Fibroblast of skin of left quadriceps (primary cell): ENCODE measurements at places on chromosomes 12 and 14.

DNA sequence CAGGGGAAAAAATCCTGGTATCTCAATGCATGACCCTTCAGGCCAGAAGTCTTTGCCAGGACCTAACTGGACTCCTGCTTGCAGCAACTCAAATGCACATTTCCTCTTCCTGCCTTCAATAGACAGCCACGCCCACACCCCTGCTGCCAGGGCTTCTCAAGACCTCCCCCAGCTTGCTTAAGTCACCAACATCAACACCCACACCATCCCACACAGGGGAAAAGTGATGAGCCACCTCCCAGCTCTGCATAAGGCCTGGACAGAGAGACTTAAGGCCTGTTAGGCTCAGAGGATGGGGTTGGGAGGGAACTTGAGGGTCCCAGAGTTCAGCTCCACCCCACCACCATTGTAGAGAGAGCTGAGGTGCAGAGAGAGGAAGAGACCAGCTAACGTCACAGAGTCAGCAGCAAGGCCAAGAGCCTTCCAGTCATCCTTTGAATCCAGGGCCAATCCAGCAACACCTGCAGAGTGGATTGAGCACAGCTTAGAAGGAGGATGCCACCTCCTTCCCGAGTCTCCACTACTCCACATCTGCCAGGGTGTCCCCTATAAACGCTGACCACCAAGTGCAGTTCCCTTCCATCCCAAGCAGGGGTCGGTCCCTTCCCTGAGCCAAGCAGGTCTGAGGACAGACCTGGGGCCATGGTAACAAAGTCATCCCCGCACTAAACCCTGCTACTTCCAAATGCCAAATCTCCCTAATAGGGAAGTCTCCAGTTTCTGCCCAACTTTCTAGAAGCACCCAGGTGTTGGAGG lies 50.0 kb downstream of the KDM2B start:
- no peak for DNase-seq

DNA sequence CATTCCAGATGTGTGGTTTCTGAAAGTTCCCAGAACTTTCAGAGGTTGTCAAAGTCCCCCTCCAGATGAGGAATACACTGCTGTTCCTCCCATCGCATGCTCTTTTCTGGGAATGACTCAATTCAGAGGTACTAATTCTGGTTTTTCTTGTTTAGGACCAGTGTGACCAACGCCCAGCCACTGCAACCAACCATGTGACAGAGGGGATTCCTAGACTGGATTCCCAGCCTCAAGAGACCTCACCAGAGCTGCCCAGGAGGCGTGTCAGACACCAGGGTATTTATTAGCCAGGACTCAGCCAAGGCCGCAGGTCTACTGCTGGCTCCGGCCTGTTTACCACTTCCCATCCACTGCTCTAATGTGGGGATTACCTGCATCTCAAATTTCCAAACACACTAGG lies 24.2 kb downstream of the TRAFD1 start:
- no peak for DNase-seq

DNA sequence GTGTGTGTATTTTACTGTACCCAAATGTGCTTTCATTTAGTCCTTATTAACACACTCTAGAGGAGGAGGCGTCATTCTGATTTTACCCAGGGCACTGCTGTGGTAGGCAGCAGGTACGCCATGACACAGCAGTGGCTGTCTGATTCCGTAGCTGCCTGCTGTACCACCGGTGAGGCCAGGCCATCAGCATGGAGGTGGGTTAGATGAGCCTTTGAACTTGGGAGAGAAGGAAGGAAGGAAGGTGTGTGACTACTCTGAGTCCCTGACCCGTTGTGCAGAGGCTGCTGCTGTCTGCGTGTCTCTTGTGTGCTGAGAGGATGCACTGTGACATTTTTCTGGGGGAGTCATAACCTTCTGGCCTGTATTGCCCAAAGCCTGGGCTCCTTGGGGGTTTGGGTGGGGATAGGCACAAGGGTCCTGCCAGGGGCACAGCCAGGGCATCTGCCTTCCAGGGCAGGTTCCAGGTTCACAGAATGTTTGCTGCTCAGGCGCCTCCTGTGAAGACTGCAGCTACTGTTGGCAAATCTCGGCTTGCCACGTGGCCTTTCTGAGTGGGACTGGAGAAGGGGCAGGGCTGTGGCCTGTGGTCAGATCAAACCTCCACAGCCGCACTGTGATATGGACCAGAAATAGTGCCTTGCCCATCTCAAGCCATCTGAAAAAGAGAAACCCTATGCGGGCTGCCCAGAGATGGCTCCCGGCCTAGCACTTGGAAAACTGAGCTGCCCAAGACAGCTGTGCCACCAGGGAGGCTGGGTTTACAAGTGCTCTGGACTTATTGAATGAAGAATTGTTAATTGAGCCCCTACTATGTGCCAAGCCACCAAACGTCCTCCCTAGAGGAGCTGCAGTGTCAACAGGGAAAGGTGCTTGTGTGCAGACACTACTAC lies 47.1 kb downstream of the MLXIP start:
- no peak for DNase-seq

DNA sequence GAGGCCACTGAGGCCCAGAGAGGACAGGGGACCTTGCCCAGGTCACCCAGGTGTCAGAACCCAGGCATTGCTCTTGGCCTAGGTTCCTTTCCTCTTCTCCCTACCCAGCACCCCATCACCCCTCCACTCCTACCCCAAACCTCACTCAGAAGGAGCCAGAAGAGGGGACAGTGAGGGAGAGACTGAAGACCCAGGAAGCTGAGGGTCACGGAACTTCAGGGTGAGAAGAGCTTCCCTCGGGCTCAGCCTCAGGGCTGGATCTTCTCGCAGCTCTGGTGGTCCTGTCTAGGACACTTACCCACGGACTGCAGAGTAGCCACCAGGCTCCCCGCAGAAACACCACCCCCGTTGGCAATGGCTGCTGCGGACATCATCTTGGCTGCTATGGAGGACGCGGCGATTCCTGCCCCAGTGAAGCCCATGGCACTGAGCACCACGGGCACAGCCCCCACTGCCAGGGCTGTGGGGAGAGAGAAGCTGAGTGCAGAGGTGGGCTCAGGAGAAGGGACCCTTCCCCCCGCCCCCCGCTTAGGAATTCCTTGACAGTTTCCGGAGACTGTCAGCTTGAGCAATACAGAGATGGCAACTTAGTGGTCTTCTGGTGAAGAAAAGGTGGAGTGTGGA lies 1.1 kb downstream of the IFI27L2 start:
- DNase-seq, result no peak

GRCh38 chr12:95646781-95647190 lies 95.5 kb upstream of the USP44 start:
- DNase-seq, result peak; percentile 70

- DNase-seq, result no peak
Measured at GRCh38 chr12:65016881-65017650, 104.0 kb downstream of the WIF1 start.
